Endodermal cell (in vitro differentiated cells): ENCODE measurements at places on chromosomes 3 and 15. TPM values are rescaled to one million over a fixed set of nuclear protein-coding genes. Genes with fewer than 3 reads are reported as not detected.

The ACAN gene
- 0.34 and 0.75 TPM in 2 replicates for total RNA-seq

The CACNA2D3 gene
- 0.15 to 0.42 TPM in 2 of 3 replicates, not detected in the other for total RNA-seq

DNA sequence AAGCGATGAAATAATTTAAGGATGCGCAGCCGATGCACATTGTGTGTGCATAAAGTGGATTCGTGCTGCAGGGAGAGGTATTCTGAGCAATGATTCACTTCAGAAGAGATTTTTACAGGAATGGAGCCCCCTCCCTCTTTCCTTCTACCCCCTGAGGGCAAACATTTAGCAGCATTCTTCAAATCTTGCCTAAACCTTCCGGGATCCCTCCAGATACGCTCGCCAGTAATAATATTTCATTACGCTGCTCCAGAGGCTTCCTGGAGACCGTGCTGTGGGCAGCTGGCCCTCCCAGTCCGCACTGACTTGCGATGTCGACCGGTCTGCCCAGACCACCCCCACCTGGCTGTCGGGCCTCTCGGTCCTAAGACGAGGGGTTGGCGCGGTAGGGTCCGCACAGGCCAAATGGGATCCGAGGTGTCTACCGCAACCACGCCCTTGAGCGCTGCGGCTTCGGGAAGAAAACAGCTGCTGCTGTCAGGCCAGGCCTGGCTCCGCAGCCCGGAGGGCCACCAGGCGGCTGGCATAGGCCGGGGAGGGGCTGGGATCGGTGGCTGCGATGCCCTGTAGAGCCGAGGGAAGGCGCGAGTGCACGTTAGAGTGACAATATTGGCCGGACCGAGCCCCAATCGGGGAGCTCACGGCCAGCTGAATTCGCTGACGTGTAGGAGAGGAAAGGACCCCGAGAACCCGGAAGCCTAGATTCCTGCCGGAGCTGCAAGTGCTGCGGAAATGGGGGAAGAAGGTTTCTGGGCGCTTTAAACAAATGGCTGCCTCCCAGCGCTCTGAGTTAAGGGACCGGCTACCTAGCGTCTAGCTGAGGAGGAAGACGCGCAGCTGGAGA lies 14.3 kb downstream of the ZIC4 start:
- peak overlapping the region; percentile 73 for H3K4me3 ChIP-seq
- no peaks in the 10 kb centered on the region for H3K36me3 ChIP-seq
- H3K4me1 ChIP-seq, result peaks cover 6% of the 10 kb centered on the region
- H3K27me3 ChIP-seq, result peaks cover 100% of the 10 kb centered on the region
- peak; percentile 95 for DNase-seq

DNA sequence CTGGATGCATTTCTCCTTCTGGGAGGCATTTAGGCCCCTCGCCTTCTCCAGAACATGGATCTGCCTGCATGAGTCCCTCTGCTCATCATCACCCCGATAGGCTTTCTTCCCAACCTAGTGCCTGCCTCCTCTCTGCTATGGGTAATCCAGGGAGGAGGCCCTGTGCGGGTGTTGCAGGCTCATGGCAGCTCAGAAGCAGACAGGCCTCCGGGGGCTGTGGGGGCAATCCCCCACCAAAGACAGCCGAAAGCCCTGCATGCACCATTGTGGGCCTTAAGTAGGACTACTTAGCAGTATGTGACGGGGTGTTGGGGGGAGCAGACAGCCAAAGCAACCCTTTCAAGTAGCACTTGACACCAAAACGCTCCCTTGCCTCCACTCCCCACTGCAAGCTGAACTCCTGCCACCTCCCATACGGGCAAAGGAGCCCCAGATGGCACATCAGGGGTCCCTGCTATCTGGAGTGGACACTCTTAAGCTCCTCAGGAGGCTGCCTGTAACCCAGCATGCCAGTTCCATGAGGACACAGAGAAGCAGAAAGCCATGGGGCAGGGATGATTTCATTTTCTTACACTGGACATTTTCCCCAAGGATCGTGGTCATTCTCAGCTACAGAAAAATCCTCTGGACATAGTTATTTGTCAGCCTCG lies 98.8 kb upstream of the HACD2 start:
- no peak overlapping the region for H3K27ac ChIP-seq
- peaks cover 7% of the 10 kb centered on the region for H3K27me3 ChIP-seq

The DPPA2 gene
- total RNA-seq, result 3.1 TPM in 2 replicates

DNA sequence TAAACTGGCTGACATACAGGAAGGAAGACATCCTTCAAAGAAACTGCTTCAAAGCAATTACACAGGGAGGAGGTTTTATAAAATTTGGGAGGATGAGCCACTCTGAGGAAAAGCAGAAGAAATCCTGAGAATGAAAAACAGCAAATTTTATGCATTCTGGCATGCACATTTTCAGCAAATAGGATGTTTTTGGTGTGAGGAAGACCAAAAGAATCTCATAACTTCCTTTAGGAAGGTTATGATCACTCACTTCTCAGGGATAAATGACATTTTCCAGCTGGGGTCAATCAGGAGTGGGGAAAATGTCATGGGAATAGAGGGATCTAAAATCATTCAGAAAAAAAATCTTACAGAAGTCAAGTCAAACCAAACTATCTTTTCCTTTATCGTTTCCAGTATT lies 371.7 kb upstream of the CNTN6 start:
- no peaks in the 10 kb centered on the region for H3K36me3 ChIP-seq
- no peak overlapping the region for H3K4me3 ChIP-seq
- H3K27me3 ChIP-seq, result no peaks in the 10 kb centered on the region
- DNase-seq, result no peak
